ENCODE measurements at places on chromosomes 7 and 10.

DNA sequence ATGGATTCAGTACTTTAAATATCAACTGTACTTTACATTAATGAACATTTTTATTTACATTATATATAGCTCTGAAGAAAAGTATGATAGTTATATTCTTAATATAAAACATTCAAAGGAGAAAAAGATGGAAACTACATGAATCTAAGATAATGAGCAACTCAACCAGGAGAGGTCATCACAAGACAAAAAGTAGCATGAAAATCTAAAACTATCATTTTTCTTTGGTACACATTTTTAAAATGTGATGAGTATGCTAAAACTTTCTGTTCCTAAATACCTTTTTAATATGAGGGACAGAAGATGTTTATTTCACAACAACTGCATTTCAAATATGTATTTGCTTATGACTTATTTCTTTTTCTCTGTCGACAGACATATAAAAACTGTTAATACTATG, 2.4 kb downstream of the CNTNAP2 start:
- no peak for DNase-seq

- no peak for DNase-seq
Measured at GRCh38 chr10:49743464-49744075, 18.6 kb downstream of the OGDHL start.

DNA sequence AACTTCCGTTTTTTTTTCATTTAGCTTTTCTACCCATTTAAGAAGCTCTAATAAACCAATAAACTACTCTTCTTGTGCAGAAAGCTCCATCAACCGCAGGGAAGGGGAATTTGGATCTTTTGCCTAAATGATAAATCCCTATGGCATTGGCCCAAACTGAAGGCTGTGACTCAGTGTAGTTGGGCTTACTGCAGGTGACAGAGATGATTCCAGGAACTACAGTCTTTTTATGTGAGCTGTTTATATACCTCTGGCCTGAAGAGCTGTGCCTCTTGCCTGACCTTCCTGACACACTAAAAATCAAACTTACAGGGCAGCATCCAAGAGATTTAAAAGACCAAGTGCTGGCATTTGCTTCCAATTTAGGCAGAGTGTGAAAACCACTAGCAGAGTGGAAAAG, 25.2 kb downstream of the ABCB1 start:
- no peak for DNase-seq

DNA sequence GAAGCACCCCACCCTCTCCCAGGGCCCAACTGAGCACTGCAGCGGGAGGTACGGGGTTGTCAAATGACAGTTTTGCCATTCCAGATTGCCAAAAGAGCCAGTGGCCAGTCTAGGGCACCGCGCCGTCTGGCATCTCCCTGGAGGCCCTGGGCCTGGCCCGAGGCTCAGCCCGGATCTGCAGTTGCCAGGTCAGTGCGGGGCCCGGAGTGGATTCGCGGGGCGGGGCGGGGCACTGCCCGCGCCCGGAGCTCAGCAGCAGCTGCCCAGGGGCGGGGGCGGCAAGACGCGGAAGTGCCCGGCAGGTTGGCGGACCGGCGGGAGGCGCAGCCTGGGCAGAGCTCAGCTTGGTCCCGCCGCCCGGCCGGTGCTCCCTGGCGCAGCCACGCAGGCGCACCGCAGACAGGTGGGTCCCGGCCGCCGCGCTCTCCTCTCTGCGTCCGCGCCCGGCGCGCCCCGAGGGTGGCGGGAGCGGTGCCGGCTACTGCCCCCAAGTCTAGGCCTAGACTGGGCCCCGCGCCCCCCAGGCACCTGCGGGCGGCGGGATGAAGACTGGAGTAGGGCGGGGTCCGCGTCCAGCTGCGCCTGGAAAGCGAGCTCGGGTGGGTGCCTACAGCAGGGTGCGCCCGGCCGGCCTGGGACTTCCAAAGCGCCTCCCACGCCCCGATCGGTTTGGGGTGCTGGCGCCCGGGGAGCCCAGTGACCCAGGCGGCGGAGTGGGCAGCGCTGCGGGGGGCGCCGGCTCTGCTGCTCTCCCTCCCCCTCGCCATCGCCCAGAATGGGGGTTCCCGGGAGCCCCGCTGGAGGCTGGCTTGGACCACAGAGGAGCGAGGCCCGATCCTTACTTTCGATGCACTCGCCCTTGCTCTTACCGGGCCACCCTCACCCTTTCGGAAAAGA, at the start of gene IRF5:
IRF5 (plus strand) TSS at position 281 of the 897 bp plus-strand sequence. CDS start 4,155 bp downstream, outside the sequence.
- DNase-seq = no peak

- no peak for DNase-seq
Measured at GRCh38 chr10:110861930-110862649, 9.6 kb upstream of the PDCD4 start.

- no peak for DNase-seq
Measured at GRCh38 chr10:86224354-86225102, 142.1 kb downstream of the GRID1 start.

DNA sequence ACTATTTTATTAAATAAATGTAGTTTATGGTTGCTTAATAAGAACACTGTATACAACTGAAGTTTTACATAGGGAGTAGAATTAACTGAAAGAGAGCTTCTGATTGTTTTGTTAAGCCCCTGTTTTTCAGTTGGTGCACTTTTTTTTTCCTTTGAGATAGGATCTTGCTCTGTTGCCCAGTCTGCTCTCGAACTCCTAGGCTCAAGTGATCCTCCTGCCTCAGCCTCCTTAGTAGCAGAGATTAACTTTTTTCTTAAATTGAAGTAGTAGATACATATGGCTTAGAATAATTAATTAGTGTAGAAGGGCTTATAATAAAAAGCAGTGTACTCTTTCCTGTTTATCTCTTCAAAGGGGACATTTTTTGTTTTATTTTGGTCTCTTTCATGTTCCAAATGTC, 11.2 kb downstream of the SDHAF3 start:
- no peak for DNase-seq

DNA sequence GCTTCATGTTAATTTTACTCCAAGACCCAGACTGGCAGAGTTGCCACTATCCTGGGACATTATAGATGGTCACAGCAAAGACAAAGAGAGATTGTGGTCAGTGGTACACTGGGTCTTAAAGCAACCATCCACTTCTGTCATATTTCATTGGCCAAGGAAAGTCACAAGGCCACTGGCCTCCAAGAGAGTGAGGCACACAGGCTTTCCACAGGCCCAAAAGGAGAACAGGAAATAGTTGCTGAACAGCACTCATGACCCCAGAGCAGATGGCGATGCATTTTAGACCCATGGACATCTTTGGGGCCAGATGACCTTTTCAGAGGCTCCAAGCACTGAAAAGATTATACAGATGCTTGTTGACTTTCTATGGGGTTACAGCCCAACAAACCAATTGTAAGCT, 97.4 kb downstream of the ARID5B start:
- no peak for DNase-seq

- no peak for DNase-seq
Measured at GRCh38 chr7:93902777-93903423, 3.5 kb upstream of the GNGT1 start.

- DNase-seq = no peak
Measured at GRCh38 chr7:96710544-96710943, 898 bp upstream of the SEM1 start.

- DNase-seq = no peak
Measured at GRCh38 chr10:77401683-77402082, 235.9 kb downstream of the KCNMA1 start.

- DNase-seq = no peak
Measured at GRCh38 chr10:97320480-97321031, 1.5 kb downstream of the FRAT1 start.

DNA sequence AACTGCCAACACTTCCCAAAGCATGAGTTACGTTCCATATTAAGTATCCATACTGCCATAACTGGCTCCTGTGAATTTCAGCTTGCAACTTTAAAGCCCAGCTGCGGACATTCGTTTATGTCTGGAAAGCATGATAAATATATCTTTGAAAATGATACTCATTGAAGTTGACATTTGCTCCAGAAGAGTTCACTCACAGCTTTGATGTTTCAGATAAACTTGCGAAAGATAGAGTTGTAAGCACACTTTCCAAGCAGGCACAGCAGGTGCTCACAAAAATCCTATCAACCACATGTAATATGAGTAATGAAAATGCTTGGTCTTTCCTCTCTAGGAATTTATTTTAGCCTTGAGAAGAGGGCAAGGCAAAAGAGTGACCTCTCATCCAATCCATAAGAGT, 4.5 kb downstream of the CHCHD3 start:
- DNase-seq = no peak

- no peak for DNase-seq
Measured at GRCh38 chr7:130888468-130888867, 154.5 kb upstream of the KLF14 start.

DNA sequence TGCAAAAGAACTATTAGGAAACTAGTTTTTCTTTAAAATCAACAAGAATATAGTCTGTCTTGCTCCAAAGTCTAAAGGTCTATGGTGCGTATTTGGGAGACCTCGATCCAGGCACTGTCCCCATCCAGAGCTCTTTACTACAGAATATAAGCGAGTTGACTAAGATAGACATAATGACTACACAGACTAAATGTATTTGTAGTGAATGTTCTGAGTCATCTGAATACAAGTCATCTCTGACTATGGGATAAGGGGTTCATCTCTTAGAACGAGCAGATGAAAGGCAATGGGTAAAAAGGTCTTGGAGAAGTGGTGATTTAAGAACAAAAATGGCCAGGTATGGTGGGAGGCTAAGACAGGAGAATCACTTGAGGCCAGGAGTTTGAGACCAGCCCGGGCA, 136.0 kb upstream of the RSU1 start:
- no peak for DNase-seq

DNA sequence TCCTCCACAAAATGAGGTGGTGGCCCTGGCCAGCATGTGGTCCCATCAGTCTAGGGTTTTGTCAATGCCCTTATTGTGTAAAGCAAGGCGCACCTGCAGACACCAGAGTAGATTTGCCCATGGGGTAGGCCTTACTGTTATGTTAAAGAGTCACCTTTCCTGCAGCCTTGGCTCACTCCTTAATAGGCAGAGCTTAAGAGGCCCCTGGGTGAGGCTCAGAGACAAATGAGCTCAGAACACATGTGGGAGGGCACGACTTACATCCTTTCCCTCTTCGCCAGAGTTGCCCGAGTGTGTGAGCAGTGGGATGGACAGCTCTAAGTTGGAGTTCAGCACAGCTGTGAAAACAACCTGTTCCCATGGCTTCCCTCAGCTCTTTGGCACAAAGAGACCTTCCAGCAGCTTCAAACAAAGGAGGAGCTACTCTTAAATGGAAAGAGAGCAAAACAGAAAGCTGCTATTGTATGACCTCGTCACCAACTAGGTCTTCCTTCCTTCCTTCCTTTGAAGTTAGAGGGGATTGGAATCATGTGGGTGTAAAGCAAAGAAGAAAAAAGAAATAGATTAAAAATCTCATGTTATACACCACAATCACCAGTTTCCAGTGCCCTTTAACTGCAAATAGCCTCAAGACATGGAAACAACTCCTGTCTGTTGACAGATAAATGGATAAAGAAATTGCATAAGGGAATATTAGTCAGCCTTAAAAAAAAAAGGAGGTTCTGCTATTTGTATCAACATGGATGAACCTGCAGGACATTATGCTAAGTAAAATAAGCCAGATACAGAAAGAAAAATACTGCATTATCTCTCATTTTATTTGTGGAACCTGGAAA, 11.9 kb upstream of the XPNPEP1 start:
- no peak for DNase-seq

DNA sequence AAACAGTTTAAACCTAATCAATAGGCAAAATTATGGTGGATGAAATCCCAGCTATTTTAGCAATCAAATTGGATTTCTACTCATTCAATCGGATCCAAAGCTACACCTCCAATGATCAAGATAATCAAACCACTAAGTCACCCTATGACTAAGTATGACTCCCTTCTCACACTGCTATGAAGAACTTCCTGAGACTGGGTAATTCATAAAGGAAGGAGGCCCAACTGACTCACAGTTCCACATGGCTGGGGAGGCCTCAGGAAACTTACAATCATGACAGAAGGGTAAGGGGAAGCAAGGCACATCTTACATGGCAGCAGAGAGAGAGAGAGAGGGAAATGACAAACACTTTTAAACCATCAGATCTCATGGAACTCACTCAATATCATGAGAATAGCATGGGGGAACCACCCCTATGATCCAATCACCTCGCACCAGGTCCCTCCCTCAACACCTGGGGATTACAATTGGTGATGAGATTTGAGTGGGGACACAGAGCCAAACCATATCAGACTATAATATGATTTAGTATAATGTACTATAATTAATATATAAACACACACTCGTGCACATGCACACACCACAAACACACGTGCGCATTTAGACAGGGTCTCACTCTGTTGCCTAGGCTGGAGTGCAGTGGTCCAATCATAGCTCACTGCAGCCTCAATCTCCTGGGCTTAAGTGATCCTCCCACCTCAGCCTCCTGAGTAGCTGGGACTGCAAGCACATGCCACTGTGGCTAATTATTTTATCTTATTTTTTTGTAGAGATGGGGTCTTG, 213.6 kb upstream of the FOXK1 start:
- DNase-seq = no peak

DNA sequence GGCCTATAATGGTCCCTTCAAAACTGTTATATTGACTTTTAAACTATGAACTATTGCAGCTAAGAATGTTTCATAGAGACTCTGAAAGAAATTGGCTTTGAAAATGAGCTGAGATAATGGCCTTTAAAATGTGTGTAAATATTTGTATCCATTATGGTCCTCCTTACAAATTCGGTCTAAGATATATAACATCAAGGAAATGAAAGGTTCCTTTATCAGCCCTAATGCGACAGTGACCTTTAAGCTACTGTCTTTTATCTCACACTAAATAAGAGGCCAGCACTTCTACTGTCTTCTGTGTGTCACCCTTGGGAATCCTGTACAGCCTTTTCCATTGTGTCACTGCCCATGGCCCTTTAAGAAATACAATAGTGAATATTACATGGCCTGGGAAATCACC, 19.5 kb downstream of the COL28A1 start:
- no peak for DNase-seq

- DNase-seq = no peak
Measured at GRCh38 chr10:55233505-55233904, 432.5 kb upstream of the PCDH15 start.

- DNase-seq = no peak
Measured at GRCh38 chr7:112449353-112449752, 907 bp upstream of the IFRD1 start.

GRCh38 chr10:1576467-1577372, 160.6 kb downstream of the ADARB2 start:
- no peak for DNase-seq

Measured in stimulated activated CD4-positive, alpha-beta T cell treated with anti-CD3 and anti-CD28 coated beads, Interleukin-1b, Interleukin-23, amount 100 ng/mL, for 1 hour (primary cell).